Tongue (tissue), 3 donors: ENCODE measurements at places on chromosomes 12 and 14.

- no peak for DNase-seq
Observed at GRCh38 chr14:103519837-103520212, 2.8 kb downstream of the CKB start.

GRCh38 chr12:132606466-132606865 lies 3.9 kb downstream of the LRCOL1 start:
- DNase-seq: no peak

DNA sequence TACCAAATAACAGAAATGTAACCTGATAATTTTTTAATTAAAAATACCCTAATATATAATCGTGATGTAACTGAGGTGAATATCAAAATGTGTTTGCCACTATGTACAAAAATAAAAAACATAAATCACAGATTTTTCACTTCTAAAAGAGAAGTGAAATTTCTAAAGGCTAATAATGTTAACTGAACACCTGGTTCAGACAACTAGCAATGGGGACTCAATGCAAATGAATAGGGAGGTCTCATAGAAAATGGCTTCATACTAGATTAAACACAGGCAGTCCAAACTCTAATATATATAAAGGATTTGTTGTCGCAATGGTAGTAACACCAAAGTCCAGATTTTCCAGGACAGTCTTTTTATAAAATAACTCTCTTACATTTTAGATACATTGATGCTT lies 365.4 kb upstream of the ATP2B1 start:
- no peak for DNase-seq

GRCh38 chr14:31172084-31172483 lies 35.5 kb downstream of the HECTD1 start:
- DNase-seq: no peak

DNA sequence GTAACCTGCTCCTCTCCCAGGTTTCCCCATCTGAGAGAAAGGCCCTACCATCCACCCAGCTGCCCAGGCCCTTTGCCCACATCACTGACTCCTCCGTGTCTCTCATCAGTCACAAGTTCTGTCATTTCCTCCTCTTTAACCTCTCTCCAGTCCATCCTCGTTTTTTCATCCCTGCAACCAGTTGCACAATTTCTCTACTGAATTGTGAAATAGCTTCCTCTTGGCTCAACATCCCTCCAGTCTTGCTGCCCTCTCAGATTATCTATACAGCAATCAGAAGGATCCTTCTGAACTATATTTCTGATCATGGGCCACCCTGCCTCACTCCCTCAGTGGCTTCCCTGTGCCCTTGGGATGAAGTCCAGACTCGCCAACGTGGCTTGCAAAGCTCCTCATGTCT lies 6.8 kb downstream of the FAM161B start:
- DNase-seq: no peak

DNA sequence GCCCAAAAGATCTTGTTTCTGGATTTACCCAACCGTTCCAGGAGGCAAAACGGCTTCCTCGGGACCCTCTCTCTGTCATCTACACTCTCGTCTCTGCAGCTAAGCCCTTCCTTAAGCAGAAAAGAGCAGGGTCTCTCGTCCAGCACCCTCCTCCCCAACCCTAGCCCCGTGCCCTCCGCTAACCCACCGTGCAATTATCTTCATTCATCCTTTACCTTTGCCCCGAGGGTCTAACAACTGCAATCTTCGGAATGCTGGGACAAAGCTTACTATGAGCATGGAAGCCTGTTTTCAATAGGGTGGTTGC lies 276 bp upstream of the BMAL2 start:
- DNase-seq: no peak

DNA sequence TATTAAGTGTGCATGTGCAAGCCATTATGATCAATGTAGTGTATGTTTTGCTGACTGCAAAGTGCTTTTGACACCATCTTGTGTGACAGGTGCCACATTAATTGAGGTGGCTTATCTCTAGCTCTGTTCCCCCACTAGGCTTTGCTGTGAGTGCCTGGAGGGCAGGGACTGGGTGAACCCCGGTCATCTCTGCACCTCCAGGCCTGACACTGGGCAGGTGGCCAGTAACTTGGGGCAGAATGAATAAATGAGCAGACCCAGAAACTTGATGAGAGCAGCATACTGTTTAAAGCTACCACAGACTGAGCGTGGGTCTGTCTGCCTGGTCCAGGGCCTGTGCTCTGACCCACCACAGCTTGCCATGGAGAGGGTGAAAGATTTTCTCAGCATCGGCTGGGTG lies 151.6 kb downstream of the CALM1 start:
- DNase-seq: no peak

GRCh38 chr12:32115404-32116104 lies 8.9 kb downstream of the BICD1 start:
- peak; percentile 37 for DNase-seq

DNA sequence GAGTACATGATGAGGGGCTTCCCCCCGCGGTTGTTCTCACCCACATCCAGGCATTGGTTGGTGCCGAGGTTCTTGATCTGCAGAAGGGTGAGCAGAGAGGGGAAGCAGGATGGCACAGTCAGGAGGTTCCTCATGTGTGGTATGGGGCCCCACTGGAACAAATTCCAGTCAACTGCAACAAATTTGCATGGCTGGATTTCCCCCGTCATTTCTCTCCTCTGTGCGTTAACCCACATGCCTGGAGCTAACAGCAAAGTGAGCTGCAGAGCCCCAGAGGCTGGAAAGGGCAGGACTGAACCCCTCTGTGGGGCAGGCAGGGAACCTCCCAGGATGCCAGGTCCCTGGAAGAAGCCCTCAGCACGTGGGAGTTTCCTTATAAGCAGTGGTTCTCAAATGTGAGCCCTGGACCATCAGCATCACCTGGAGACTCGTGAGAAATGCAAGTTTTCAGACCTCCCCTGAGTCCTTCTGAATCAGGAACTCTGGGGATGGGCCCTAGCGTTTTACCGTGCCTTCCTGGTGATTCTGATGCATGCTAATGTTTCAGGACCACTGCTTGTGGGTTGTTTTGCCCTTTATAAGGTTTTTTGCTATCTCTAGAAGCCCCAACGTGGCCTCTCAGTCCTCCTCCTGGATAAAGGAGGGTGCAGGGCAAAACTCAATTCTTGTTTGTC lies 11.0 kb upstream of the CELA1 start:
- DNase-seq: no peak
